NK-92 treated with Interleukin-12 subunit alpha and Interleukin-12 subunit beta, amount 100 ng/mL, for 24 hours (cell line): ENCODE measurements at places on chromosomes 2 and 18.

DNA sequence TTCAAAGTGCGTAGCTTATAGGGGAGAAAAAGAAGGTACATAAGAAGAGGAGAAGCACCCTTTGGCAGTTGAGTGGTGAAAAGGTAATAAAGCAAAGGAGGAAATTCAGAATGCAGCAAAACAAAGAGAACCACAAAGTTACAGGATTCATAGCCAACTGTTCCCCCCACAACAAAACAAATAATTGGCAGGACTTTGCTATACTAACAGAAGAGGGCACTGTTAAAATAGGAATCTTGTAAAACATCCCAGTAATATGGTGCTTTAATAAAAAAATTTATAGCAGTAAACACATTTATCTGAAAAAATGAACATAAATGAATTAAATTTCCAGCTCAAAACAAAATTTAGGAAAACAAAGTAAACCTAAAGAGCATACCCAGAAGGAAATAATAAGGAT is 42.3 kb downstream of the R3HDM1 start:
- DNase-seq: no peak

- DNase-seq: peak; percentile 28
These were observed 31.2 kb downstream of the STAMBP start for GRCh38 chr2:73859721-73860586.

DNA sequence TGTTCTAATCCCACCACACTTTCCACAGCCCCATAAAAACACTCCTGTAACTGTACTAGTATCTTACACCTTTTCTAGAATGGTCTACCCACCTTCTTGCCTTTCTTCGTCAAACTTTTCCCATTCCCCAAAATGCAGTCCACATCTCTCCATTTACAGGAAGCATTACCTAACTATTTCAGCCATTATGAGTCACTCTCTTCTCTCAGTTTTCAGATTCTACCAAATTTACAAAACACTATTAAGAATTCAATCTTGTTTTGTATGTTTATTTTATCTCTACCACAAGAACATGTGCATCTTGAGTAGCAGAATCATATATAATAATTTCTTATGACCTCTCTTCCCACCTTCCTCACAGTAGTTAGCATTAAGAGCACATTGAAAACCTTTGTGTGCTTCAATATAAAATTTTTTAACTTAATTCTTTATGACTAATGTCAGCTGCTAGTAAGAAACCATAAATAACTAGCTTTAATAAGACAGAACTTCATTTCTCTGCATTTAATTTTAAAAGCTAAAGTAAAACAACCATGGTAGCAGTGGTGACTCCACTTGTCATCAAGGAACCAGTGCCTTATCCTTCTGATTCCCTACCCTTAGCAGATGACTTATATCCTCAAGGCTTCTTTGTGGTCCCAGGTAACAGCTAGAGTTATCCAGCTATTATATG is 56.6 kb upstream of the MAP2 start:
- DNase-seq: no peak

GRCh38 chr2:165700531-165700930 is 93.5 kb downstream of the GALNT3 start:
- no peak for DNase-seq

- no peak for DNase-seq
These were observed 2.9 kb upstream of the MAB21L4 start for GRCh38 chr2:240898731-240899467.

- DNase-seq: peak; percentile 5
These were observed 215.2 kb downstream of the RAD51AP2 start for GRCh38 chr2:17303054-17303453.

GRCh38 chr18:21652073-21652472 is 40.0 kb downstream of the SNRPD1 start:
- no peak for DNase-seq

DNA sequence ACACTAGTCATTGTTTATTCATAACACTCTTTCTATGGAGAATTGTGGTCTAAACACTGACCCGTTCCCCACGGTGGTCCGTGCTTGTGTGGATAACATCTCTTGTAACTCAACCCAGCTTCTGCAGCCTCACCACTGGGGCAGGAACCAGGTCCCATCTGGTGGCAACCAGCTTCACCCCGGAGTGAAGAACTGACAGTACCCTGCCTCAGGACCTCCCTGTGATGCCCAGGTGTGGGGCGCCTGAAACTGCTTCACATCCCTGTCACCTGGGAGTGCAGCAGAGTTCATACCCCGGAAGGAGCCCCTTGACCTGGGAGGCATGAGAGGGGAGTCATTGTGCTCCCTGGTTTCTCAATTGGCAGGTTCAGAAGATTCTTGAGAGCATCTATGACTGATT is 81.1 kb downstream of the LONRF2 start:
- no peak for DNase-seq

DNA sequence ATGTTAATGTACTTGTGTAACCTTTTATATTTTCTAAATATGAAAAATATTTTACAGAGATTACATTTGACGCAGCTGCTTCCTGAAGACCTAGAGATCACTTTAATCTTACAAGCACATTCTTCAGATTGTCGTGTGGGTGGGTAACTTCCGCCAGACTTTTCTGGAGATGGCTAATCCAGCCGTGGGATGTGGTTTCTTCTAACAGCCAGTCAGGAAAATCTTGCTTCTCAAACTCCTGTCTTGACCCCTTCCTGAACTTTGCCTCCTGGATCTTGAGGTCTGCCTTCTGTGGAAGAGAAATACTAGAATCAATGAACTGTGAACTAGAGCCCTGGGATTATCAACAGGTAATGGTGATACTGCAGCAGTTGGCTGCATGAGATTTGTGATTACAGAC is 401.6 kb upstream of the TNP1 start:
- DNase-seq: no peak

DNA sequence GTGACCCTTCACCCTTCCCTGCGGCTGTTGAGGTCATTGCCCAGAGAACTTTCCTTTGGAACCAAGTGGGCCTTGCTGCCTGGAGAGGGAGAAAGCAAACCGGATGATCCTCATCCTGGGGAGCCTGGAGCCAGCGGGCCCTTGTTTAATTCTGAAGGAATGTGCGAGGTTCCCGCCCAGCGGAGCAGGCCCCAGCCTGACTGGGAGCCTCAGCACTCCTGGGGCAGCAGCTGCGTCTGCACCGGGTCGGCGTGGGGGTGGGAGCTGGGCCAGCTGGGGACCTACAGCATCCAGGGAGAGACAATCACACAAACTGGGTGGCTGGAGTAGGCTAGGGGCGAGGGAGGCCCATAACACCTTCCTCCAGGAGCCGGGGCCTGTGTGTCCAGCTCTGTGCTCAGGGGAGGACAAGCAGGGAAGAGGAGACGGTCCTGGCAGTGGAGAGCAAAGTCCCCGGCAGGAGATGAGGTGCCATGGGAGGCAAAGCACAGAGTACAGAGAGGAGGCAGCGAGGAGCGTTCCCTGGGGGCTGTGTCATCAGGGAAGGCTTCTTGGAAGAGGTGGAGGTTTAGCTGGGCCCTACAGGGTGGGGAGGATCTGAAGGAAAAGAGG is 61.9 kb upstream of the HAAO start:
- no peak for DNase-seq

- DNase-seq: no peak
These were observed 68.8 kb downstream of the VPS54 start for GRCh38 chr2:63950414-63950813.

GRCh38 chr2:96389736-96390135 is 54.2 kb downstream of the NCAPH start:
- no peak for DNase-seq

GRCh38 chr2:200320344-200320743 is 13.9 kb downstream of the SPATS2L start:
- DNase-seq: no peak

DNA sequence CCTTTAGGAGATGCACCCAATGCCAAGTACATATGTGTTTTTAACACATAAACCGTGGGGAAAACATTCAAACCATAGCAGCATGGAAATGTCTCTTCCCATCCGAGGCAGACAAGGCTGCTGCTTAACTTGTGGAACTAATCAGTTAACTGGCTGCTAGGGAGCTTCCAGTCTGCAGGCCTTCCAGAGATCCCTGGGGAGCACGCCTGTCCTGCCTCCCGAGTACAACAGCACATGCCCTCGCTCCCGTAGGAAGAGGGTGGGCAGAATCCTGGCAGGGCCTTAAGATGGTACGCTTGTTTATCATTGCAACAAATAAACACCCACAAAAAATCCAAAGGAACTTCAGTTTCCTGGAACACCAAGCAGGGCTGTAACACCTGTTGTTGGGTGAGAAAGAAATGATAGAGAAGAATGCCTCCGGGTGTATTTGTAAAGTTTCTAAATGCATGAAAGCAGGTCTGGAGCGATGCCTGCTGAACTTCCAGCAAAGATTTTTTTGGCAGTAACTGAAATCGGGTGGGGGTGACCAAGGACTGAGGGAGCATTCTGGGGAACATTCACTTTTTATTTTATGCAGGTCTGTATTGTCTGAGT is 56.2 kb downstream of the EDAR start:
- DNase-seq: no peak

DNA sequence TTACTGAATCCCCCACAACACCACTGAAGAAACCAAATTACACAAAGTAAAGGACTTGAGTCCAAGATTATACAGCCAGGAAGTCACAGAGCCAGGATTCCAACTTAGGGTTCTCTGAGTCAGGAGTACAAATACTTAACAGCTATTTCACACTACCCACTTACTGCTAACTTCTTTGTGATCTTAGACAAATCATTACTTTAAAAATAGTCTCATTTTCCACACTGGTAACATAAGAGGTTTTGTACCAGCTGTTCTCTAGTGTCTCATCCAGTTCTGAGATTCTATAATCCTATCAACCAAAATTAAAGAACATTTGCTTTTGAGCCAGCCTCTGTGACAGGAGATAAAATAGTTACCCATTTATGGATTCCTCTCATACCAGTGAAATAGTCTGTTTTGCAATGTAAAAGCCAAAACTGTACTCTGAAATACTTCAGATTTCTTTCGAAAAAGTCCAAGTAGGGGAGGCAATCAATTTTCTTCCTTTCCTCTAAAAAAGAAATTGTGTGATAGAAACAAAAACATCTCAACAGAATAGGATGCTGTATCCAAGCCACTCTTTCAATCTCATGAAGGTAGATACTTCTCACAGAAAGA is 157.6 kb downstream of the LRATD1 start:
- DNase-seq: no peak

- no peak for DNase-seq
These were observed 159.2 kb downstream of the GALNT3 start for GRCh38 chr2:165634855-165635254.

DNA sequence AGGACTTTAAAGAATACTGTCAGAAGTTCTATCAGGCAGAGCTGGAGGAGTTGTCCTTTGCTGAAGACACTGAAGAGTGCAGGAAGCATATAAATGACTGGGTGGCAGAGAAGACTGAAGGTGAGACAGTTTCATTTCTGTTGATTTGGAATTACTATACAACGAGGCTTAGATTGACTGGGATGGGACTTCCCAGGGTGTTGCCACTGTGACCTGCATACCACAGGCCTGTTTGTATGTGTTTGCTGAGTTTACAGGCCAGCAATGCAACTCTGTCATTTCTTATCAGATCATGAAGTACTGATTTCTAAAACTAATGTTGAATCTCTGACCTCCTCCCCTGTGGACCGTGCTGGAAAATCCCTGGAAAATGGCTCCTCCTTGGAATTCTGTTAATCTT is 11.8 kb downstream of the SERPINB8 start:
- no peak for DNase-seq

- no peak for DNase-seq
These were observed 90.3 kb upstream of the TMEM17 start for GRCh38 chr2:62596061-62596921.

- DNase-seq: no peak
These were observed 61.4 kb upstream of the TFCP2L1 start for GRCh38 chr2:121346407-121346806.

- DNase-seq: no peak
These were observed 83.9 kb upstream of the LRPPRC start for GRCh38 chr2:44079686-44080085.

- no peak for DNase-seq
These were observed 80.9 kb downstream of the PTRHD1 start for GRCh38 chr2:24712296-24712695.

DNA sequence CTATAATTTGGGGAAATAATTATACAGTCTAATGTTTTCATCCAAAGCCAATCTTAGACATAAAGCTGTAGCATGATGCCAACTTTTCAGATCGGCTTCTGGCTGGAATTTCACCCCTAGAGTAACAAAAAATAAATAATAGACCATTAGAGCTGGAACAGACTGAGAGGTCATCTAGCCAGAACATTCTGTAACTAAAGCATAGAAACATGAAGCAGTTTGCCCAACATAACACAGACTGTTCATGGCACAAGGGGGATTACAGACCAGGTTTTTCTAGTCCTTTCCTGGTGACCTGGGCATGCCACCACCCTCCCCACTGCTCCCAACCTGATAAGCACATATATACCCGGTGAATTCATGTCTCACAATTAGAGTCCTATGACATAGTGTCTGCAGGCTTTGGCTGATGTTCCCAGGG is 116.4 kb upstream of the PPP1CB start:
- DNase-seq: no peak

- DNase-seq: no peak
These were observed 18.9 kb upstream of the BAZ2B start for GRCh38 chr2:159635006-159635789.

- DNase-seq: no peak
These were observed 22.6 kb upstream of the SUCLG1 start for GRCh38 chr2:84481702-84482101.

GRCh38 chr18:67135981-67136380 is 380.5 kb downstream of the DSEL start:
- DNase-seq: no peak

- DNase-seq: no peak
These were observed 132.9 kb downstream of the MYO5B start for GRCh38 chr18:50061876-50062517.

GRCh38 chr2:70778676-70779075 is 10.7 kb upstream of the ADD2 start:
- DNase-seq: no peak

- no peak for DNase-seq
These were observed 1413.3 kb downstream of the LRP1B start for GRCh38 chr2:140717481-140717880.

DNA sequence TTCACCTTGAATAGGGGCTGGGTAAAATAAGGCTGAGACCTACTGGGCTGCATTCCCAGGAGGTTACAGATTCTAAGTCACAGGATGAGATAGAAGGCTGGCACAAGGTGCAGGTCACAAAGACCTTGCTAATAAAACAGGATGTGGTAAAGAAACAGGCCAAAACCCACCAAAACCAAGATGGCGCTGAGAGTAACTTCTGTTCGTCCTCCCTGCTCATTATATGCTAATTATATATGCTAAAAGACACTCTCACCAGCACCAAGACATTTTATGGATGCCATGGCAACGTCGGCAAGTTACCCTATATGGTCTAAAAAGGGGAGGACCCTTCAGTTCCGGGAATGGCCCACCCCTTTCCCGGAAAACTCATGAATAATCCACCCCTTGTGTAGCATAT is 711.5 kb upstream of the KLHL29 start:
- no peak for DNase-seq

DNA sequence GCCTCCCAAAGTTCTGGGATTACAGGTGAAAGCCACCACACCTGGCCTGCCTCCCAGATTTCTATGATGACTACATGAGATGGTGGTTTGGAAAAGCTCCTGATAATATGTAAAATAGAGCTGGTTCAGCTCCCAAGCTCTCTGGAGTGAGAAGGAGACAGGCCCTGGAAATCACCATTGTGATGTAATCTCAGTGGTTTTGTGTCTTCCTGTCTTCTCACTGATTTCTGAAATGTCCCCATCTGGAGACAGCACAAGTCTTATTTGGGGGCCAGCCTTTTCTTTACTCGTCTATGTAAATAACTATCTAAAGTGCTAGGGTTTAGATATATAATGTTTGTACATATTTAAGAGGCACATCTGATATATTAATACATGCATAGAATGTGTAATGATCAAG is 64.0 kb downstream of the CCNT2 start:
- DNase-seq: no peak

GRCh38 chr18:50277942-50278341 is 3.4 kb downstream of the MBD1 start:
- DNase-seq: no peak
